ENCODE measurements at places on chromosomes 5 and 9.

- DNase-seq: no peak
Observed at GRCh38 chr5:81359881-81360280, 34.1 kb downstream of the ACOT12 start.

- no peak for DNase-seq
Observed at GRCh38 chr9:113724202-113724601, 151.9 kb upstream of the ZNF618 start.

GRCh38 chr9:68631811-68632210 lies 73.2 kb upstream of the PIP5K1B start:
- DNase-seq: peak; percentile 23

- DNase-seq: no peak
Observed at GRCh38 chr5:132019337-132019736, 7.9 kb upstream of the ACSL6 start.

DNA sequence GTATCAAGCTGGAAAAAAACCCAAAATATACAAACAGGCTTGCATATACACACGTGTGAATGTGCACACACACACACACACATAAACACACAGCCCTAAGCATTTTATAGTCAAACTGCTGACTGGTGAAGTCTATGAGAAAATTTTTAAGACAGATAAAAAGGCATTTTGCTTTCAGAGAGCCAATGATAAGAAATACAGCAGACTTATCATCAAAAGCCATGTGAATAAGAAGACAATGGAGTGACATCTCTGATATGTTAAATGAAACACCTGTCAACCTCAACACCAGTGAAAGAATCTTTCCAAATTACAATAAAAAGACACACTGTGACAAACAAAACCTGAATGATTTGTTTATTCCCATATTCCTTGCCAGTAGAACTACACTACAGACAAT lies 233.3 kb downstream of the CDH9 start:
- DNase-seq: peak; percentile 8

DNA sequence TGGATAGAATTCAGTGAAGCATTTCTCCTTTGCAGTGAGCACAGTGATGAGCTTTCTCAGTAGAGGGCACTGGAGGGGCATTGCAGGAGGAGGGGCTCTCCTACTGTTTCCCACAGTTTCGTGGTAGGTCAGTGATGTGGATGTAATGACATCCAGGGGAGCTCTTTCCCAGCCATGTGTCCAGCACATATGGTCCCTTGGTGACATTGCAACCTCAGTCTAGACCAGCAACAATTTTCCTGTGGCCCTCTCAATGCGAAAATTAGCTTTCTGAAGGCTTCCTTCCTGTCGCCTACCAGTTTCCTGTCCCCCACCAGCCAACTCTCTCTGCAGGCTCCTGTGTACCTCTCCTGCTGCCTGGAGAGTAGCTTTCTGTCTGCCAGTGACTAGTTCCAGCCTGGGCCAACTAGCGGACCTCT lies 6.9 kb upstream of the PDCL start:
- no peak for DNase-seq

DNA sequence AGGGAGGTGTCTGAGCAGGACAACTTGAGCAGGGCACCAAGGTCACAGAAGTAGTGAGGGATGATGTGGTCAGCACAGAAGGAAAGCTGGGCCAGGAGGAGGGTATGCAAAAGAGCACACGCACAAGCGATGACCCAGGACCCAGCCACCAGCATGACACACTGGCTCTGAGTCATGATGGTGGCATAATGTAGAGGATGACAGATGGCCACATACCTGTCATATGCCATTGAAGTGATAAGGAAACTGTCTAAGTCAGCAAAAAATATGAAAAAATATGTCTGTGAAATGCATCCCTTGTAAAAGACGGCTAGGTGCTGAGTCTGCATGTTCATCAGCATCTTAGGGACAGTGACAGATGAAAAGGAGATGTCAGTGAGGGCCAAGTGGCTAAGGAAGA lies 380 bp downstream of the OR1J1 start:
- no peak for DNase-seq

DNA sequence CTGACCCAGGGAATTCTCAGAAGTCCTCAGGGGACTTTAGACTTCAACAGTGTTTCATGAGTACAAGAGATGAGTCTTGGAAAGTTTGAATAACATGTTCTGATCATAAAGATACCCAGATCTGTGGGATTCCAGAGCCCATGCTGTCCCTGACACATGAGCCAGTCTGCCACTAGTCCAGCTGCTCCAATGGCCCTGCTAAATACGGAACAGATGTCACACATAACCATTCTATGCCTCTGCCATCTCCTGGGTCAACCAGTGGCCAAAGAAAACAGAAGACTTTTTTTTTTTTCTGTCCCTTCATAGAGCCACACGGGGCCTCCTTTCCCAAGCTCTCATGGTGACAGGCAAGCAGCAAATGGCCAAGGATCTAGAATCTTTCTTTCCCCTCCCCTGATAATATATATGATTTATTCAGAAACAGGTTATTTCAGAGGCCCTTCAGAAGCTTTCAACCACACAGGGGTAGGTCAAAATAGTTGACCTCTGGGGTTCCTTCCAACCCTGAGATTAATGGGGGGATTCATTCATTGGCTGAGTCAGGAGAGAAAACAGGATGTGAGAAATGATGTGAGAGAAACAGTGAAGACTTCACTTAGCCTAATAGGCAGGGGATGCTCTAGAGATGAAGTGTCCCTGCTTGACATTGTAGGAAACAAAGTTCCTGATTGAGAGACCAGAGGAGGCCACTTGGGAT lies 367.7 kb downstream of the CDK5RAP2 start:
- no peak for DNase-seq

DNA sequence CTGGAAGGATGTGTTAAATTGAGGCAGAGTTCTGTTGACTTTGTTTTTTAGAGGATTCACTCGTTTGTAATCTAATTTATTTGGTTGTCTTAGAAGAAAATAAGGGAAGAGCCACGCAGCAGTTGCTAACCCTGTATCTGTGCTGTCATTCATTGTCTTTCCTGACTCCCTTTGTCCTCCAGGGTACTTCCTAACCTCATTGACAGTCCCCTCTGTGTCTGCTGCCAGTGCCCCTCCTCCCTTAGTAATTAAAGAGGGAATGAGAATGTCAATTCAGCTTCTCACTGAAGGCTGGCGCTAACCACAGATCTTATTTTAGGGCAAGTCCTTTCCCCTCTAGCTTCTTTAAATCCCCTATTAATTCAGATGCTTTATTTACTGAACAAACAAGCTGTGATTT lies 84.0 kb downstream of the MAST4 start:
- no peak for DNase-seq

- DNase-seq: no peak
Observed at GRCh38 chr9:116873937-116874914, 187.1 kb downstream of the TRIM32 start.

- no peak for DNase-seq
Observed at GRCh38 chr5:25095261-25095660, 450.5 kb upstream of the CDH10 start.

- DNase-seq: no peak
Observed at GRCh38 chr5:79827159-79827629, 137.6 kb downstream of the CMYA5 start.

DNA sequence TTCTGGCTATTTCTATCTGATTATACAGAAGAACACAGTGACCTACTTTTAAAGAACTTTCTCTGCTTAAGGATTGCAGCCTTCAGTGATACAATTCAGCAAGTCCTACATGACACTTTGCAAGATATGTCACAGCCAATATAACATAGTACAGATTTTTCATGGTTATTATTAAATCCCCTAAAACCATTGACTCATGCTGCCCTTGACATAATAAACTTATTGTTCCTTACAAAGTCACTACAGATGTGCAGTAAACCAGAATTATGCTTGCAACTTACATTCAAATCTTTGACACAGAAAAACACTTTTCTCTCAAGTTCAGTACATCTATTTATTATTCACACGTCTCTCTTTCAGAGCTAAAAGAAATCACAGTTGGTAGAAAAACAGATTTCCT lies 1136.3 kb upstream of the ACO1 start:
- DNase-seq: no peak

DNA sequence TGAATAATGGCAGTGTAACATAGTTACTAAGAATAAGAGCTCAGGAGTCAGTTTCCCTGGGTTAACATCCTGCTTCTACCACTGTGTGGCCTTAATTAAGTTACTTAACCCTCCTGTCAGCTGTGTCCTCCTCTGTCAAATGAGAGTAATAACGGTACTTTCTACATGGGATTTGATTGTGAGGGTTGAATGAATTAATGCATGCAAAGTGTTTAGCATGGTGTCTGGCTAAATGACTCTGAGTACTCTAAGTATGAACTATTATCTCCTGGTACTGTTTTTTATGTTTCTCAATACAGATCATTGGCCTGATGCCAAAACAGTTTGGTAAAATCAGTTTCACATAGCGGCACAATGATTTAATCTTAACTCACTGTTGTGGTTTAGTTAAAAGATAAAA lies 19.6 kb downstream of the ZNF131 start:
- no peak for DNase-seq

DNA sequence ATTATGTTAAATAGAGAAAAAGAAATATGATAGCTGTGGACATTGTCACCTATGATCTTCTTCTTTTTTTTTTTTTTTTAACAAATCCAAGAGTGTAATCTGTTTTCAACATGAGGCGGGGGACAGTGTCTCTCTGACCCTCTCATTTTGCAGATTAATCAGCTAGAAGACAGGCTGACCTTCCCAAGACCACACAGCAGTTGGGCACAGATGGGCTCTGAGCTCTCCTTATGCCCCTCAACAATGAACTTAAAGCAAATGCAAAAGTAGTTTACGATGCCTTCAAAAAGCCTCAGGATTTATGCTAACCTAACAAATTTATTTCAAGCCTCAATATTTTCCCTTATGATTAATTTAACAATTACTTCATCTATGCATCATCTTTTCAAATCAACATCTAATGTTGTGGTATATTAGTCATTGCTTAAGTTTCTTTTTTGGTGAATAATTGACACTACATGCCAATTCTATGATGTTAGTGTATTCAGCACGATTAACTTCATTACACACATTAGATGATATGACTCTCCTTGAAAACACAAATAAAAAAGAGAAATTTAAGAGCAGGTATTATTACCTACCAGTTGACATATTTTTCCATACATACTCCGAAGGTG lies 7.4 kb downstream of the NFIL3 start:
- no peak for DNase-seq

- DNase-seq: no peak
Observed at GRCh38 chr5:22223079-22223478, 630.1 kb downstream of the CDH12 start.

DNA sequence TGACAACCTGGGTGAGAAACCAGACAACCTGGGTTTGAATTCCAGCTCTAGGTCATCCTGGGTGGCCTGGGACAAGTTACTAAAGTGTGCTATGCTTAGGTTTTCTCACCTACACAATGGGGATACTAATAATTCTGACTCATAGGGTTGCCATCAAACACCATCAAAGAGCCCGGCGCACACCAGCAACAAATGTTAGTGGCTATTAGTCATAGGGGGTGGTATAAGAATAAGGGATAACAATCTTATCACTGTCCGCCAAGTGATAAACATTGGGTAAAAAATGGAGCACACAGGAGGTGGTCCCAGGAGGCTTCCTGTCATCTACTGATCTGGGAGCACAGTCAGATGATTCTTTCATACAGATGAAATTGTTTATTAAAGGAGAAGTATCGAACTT lies 61.4 kb upstream of the AFAP1L1 start:
- no peak for DNase-seq

DNA sequence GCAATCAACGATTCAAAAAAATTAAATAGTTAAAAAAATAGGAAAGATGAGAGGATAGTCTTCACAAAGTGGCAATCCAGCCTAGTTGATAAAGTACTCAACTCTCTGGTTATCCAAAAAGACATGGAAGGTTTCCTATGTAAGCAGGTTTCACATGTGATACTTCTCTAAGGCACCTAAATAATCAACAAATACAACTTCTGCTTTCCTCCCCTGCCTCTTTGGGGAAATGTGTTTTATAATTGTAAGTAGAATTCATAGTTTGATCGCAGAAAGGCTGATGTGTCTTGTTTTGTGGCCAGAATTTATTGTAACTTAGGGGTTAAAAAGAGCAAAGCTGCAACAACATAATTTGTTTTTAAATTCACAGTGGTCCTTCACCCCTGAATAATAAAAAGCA lies 855.5 kb upstream of the DMAC1 start:
- DNase-seq: no peak

DNA sequence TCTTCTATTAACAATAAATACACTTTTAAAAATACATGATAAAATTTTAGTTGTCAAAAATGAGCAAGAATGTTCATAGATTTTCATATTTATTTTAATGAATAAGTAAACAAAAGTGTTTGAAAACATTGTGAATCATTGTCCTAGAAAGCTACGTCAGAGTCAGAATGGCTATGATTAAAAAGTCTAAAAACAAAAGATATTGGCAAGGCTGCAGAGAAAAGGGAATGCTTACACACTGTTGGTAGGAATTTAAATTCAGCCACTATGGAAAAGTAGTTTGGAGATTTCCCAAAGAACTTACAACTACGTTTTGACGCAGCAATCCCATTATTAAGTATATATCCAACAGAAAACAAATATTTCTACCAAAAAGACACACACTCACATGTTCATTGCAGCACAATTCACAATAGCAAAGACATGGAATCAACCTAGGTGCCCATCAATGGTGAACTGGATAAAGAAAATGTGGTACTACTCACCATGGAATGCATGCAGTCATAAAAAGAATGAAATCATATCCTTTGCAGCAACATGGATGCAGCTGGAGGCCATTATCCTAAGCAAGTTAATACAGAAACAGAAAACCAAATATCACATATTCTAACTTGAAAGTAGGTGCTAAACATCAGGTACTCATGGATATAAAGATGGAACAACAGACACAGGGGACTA lies 49.2 kb upstream of the FBXL17 start:
- no peak for DNase-seq

- DNase-seq: no peak
Observed at GRCh38 chr5:96147866-96148265, 186.2 kb upstream of the ELL2 start.

DNA sequence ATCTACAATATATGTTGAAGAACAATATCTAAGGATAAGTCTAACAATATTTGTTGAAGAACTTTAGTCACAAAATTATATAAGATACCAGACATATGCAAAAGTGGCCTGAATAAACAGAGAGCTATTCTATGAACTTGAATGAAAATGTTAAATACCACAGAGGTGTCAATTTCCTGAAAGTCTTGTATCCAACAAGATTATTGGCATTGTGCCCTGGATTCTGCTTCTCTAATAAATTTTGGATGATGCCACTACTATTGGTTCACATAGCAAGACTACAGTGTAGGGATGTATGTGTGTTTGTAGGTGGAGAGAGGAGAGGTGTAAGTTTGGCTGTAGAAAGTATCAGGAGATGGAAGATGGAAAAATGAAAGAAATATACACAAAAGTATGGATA lies 731.8 kb upstream of the RGMB start:
- no peak for DNase-seq

DNA sequence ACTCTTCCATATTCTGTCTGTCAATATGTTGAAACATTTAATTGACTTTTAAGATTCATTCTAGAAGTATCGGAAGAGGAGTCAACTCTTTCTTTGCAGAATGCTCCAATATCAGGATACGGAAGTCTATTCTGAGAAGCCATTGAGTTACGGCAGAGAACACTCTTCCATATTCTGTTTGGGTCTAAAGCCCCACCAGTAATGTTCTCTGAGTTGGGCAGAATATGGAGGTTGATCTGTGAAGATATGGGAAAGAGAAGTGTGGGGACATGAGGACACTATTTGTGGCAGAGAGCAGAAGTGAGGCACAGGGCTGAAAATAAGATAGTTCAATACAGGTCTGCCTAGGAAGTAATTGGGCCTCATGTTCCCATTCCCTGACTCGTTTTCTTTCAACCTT lies 300.0 kb downstream of the DIRAS2 start:
- DNase-seq: no peak

- no peak for DNase-seq
Observed at GRCh38 chr9:114592356-114592755, 4.8 kb downstream of the ATP6V1G1 start.

Measured in DMS79 treated with DMSO at 0.1 percent for 48 hours (cell line).